ENCODE measurements at places on chromosomes 16 and 17. TPM values are rescaled to one million over a fixed set of nuclear protein-coding genes. Genes with fewer than 3 reads are reported as not detected.

DNA sequence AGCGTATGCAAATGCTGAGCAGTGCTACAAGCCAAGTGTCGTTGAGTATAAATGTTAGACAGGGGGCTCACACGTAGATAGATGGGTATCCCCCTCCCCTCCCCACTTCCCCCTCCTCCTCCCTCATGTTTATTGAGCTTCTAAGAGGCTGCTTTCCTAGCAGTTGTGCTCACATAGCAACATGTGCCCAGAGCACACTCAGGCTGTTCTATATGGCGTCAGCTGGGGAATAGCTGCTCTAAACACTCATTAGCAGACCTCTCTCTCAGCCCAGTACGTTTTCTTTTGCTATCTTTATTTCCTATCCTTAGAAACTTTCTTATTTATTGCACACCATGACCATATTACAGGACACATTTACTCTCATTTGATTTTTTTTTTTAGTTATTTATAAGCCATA, 1.8 kb downstream of the KCNJ2 start:
- DNase-seq: no peak

- DNase-seq: no peak
Observed at GRCh38 chr17:62191390-62192361, 126.6 kb upstream of the MED13 start.

GRCh38 chr17:75046407-75047289, at the start of the genes ATP5PD and KCTD2:
ATP5PD (minus strand) TSS chr17:75046969; CDS start chr17:75042650, 4,319 bp downstream.
KCTD2 (plus strand) TSS chr17:75047225; CDS start chr17:75047251, 26 bp downstream.
- DNase-seq: peak; percentile 93

DNA sequence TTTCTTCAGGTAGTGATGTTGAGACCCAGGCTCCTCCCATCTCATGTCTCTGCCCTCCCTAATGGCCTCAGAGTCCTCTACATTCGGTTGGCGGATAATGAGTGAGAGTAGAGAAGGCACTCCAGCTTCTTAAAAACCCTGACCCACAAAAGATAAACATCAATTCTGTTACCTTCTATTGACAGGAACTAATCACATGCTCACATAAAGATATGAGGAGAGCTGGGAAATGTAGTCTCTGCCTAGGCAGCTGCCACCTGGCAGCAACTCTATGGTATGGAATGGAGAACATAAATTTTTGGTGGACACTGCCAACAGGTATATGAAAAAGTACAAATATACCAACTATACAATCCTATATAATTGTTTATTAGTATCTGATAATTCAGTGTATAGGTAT, 110.7 kb upstream of the HLF start:
- DNase-seq: no peak

GRCh38 chr17:7910711-7911110, 5.4 kb downstream of the RNF227 start:
- no peak for DNase-seq

DNA sequence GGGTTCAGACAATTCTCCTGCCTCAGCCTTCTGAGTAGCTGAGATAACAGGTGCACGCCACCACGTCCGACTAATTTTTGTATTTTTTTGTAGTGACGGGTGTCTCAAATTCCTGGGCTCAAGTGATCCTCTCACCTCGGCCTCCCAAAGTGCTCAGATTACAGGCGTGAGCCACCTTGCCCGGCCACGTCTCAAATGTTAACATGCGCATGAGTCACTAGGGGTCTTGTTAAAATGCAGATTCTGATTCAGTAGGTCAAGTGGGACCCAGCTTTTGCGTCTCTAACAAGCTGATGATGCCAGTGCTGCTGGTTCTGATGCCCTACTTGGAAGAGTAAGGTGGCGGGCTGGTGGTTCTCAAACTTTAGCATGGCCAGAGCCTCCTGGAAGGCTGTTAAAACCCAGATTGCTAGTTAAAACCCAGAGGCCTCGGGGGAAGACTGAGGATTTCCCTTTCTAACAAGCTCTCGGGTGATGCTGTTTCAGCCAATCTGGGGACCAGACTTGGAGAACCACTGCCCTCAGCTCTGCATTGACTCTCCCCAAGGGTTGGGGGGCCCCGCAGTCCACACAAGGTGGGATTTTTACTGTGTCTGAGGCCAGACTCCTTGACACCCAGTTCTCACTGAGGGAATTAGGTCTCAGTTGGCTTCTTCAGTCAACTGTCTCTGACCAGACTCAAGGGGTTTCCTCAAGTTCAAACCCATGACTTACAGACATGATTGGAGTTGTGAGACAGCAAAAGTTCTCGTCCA, 17.9 kb downstream of the SCNN1B start:
- DNase-seq: no peak

The SCARF1 gene
- total RNA-seq: 0.94 TPM

The SNX20 gene
- total RNA-seq: 25.0 TPM

GRCh38 chr17:45040459-45040858, 11.0 kb downstream of the DCAKD start:
- DNase-seq: no peak

- no peak for DNase-seq
Observed at GRCh38 chr16:84694980-84695379, 4.8 kb upstream of the USP10 start.

The SPPL2C gene
- total RNA-seq: not detected

The TBC1D3E gene
- total RNA-seq: 0.24 TPM

The NLRC3 gene
- total RNA-seq: 21.3 TPM

- no peak for DNase-seq
Observed at GRCh38 chr17:62739645-62740388, 68.3 kb downstream of the MARCHF10 start.

The VASN gene
- 0.31 TPM for total RNA-seq

GRCh38 chr17:45144199-45145034, 3.9 kb upstream of the HEXIM1 start:
- no peak for DNase-seq

The EVPLL gene
- total RNA-seq: not detected

- no peak for DNase-seq
Observed at GRCh38 chr17:12229335-12229734, 208.7 kb downstream of the MAP2K4 start.

GRCh38 chr16:11303405-11304138, 22.4 kb upstream of the PRM1 start:
- DNase-seq: no peak

- no peak for DNase-seq
Observed at GRCh38 chr16:67992661-67993206, 6.5 kb downstream of the DPEP2 start.

DNA sequence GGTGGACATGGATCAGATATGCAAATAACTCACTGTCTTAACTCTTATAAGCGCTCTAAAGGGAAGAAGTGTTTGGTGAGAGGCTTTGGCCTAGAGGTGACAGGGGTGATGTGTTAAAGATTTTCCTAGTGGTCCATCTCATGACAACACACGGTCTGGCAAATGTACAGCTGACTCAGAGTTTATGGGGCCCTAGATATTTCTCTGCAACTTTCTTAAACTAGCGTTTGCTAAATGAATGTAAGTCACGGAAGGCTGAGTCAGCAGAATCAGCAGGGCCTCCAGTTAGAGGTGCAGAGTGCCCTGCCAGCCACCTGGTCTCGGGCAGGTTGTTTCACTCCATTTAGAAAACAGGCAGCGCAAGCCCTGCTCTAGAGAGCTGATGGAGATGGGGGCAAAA, 40.1 kb downstream of the CLEC16A start:
- DNase-seq: no peak

The PRSS8 gene
- total RNA-seq: not detected

DNA sequence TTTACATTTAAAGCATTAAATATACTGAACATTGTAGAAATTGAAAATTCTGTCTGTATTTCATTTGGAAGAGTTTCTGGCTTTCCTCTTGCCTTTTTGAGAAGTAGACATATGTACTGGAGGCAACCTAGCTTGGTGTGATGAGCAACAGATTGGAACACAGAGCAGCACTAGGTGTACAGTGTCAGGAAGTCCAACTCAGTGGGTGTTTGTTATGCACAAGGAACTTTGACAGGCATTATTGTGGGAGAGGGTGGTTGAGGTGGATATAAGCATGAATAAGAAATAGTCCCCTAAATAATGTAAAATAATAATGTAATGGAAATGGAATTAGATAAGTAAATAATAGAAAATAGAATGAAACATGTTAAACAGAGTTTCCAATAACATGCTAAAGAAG, 58.1 kb downstream of the PPM1E start:
- DNase-seq: no peak

The CACNA1H gene
- total RNA-seq: 0.31 TPM

GRCh38 chr17:57467801-57468200, 211.5 kb downstream of the MSI2 start:
- no peak for DNase-seq

The GPR139 gene
- not detected for total RNA-seq

The IRX3 gene
- total RNA-seq: not detected

The CHMP6 gene
- 32.7 TPM for total RNA-seq

DNA sequence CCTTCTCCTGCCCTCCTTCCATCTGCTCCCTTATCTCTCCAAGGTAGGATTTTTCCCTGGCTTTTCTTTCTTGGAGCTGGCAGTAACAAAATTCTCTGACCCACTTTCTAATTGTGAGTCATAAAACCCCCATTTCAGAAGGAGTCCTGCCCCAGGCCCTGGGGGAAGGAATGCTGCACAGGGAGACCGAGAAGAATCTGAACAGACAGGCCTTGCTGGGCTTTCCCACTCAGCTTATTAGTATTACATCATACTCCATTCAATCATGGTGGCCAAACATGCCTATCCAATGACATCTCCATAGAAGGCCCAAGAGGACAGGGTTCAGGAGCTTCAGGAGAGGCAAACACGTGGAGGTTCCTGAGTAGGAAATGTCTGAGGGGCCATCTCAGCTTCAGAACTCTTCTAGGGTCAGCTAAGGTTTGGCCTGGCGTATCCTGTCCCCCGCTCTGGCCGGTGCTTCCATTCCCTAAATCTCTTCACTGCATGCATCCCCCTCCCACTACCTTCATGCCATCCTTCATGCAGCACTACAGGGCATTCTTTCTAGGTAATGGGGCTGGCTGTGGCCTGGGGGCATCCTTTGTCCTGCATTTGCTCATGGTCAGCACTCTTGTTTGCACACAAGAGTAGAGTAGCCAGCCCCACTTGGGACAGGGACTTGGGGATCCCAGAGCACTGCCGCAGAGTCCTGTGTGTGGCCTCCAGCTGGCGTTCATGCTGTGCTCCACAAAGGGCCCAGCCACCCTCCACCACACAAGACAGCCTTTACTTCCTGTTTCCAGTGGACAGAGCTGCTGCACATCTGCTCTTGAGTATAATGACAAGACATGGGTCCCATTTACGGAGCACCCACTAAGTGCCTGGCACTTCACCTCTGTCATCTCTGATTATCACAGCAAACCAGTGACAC, 8.2 kb downstream of the SLC6A2 start:
- DNase-seq: no peak

DNA sequence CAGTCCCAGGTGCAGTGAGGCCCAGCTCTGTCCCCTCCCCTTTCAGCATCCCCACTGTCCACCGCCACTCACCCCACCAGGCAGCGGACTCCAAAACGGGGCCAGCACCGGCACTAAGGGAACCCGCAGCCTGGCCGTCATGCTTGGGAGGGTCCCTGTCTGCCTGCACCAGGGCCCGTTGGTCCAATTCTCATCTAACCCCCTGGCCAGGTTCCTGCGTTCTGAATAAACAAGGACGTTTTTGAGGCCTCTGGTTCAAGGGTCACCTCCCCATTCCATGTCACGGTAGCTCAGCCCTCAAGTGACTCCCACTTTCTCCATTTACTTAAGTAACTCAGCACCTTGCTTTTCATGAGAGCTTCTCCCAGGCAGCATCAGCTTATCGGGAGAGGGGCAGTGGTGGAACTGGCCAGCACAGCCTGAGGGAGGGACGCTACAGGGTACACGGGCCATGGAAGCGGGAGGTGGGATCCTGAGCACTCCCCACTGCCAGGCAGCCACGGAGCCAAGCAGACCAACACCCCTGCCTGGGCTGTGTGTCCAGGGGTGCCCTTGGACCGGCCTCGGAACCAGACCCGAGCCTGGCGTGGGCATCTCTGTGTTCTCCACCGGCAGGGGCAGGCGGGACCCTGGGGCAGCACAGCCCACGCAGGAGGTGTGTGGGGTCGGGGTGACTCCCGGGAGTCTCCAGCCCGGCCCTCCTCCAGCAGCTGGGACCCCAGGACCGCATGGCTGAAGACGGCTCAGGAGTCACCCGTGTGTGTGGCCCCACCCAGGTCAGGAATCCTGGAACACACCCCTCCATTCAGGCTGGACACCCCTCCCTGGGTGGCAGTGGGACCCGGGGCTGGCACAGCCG, 74.9 kb upstream of the GNG13 start:
- DNase-seq: no peak

DNA sequence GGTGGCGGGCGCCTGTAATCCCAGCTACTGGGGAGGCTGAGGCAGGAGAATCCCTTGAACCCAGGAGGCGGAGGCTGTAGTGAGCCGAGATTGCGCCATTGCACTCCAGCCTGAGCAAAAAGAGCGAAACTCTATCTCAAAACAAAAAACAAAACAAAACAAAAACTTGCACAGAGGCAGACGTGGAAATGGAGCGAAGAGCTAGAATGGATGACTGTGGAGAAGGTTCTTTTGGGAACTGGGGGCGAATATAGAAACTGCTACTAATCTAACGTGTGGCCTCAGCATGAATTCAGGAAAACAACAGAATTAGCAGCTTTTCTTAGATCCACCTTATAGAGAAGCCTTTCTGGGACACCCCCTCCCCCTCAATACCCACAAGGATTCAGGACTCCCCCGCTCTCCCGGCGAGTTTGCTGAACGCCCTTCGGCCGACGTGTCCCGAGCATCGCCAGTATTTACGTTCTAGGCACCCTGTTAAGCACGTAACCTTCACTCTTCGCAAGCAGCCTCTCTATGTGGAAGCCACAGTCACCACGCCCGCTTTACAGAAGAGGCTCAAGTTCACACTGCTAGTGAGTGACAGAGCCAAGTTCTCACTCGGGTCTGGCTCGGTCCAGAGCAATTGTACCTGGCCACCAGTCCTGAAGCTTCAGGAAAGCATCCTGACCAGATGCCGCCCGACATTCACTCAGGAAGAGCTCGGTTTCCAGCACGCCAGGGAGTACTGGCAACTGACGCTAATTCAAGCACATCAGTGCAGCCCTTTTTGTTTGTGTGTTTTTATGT, 13.3 kb upstream of the ABR start:
- DNase-seq: no peak

GRCh38 chr17:3964203-3965117, at the start of gene ATP2A3:
ATP2A3 (minus strand) TSS chr17:3964437; CDS start chr17:3964291, 146 bp downstream.
- DNase-seq: peak; percentile 74

DNA sequence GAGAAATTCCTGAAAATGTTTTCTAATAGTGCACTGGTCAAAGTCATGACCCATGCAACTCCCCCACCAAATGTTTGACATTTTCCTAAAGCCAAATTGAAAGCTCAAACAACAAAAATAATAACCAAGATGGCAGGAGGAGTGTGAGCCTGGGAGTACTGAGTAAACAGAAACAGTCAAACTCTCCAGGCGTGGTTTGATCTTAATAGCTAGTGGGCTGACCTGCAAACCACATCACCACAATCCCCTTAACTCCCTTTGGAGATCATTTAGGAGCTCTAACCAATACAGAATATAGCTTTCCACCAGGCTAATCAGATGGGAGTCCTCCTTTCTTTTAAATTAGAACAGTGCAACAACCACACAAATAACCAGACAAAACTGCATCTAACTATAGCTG, 19.2 kb upstream of the MEIOC start:
- DNase-seq: no peak

- DNase-seq: peak; percentile 93
Observed at GRCh38 chr17:7403977-7404736, at the start of gene TMEM256. TMEM256 (minus strand) TSS chr17:7404097; CDS start chr17:7404084, 13 bp downstream.

Data from CD8-positive, alpha-beta memory T cell (primary cell).